Glutamatergic neuron (in vitro differentiated cells): ENCODE measurements at places on chromosomes 16 and 17. TPM values are rescaled to one million over a fixed set of nuclear protein-coding genes. Genes with fewer than 3 reads are reported as not detected.

ZC3H7A gene
- 87.7 TPM for total RNA-seq

KRT222 gene
- 1.3 TPM for total RNA-seq

WDR81 gene
- 13.4 TPM for total RNA-seq

PRSS21 gene
- total RNA-seq: not detected

PIMREG gene
- total RNA-seq: 28.4 TPM

TPPP3 gene
- total RNA-seq: 21.7 TPM

SLC52A1 gene
- total RNA-seq: not detected

GSPT1 gene
- 117 TPM for total RNA-seq

TPSB2 gene
- total RNA-seq: not detected

CORO6 gene
- 1.4 TPM for total RNA-seq

AIPL1 gene
- total RNA-seq: 0.76 TPM
